ENCODE measurements at places on chromosomes 6 and 20. TPM values are rescaled to one million over a fixed set of nuclear protein-coding genes. Genes with fewer than 3 reads are reported as not detected.

B3GAT2 gene
- polyA plus RNA-seq = 0.23 TPM

EYS gene
- polyA plus RNA-seq = 0.06 TPM

ARFGEF3 gene
- polyA plus RNA-seq = not detected

COL20A1 gene
- polyA plus RNA-seq = not detected

DNA sequence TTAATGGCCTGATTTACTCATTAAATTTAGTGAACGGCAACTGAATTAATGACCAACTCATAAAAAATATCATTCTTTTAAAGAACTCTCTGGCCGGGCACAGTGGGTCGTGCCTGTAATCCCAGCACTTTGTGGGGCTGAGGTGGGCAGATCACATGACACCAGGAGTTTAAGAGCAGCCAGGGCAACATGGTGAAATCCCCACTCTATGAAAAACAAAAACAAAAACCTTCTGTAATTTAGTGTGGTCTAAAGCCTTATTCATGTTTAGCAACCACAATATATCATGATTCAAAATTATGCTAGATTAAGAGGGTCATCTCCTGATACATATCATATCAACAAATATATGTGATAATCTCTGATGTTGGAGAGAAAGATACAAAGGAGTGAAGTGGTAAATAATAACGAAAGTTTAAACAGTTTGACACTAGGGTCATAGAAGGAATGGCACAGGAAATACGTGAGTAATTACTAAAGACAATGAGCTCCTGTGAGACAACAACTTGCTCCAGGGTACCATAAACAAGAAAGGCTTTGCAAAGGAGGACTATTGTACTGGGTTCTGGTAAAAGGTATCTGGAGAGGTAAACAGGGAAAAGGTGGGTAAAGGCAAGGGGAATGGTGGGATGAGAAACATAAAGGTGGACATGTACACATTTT lies 5.7 kb downstream of the ELOVL4 start:
- peaks cover 38% of the 10 kb centered on the region for H3K27me3 ChIP-seq
- peaks cover 5% of the 10 kb centered on the region for H3K4me1 ChIP-seq
- no peak overlapping the region for H3K27ac ChIP-seq
- DNase-seq = no peak

DNA sequence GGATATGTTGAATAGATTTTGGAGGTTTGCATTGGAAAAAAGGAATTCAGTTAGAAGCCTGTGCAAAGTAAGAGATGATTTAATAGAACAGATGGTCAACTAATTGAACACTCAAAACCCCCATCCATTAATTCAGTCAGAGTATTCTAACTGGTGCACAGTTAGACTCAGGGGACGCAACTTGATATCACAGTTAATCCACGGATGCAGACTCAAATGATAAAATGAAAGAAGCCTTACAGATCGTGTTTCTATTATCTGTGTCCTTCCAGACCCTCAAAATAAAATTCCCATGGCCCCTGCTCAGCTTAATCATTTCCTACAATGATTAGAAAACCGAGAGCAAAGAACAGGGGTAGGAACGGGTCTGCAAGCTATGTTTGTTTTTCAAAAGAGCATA lies 45.4 kb upstream of the DTNBP1 start:
- no peaks in the 10 kb centered on the region for H3K4me1 ChIP-seq
- no peaks in the 10 kb centered on the region for H3K36me3 ChIP-seq
- H3K4me3 ChIP-seq = no peak overlapping the region
- H3K27ac ChIP-seq = no peak overlapping the region

DNA sequence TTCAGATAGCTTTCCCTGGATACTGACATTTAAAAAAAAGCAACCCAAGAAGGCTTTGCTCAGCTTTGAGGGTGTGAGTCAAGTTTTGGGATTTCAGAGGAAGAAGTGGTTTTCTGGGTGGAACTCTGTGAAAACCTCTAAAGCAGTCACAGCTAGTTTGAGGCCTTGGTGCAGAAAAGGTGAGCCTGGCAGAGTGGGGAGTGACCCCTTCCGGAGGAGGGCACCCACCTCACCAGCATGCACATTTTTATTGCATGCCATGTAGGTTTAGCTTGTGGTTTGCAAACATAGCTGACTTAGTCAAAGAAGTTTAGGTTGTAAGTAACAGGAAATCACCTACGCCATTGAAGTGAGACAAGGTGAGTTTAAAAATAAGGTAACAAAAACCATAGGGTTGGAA lies 146.8 kb upstream of the PMEPA1 start:
- no peaks in the 10 kb centered on the region for H3K36me3 ChIP-seq
- H3K27ac ChIP-seq = no peak overlapping the region
- no peak overlapping the region for H3K4me3 ChIP-seq
- no peak for DNase-seq
- H3K27me3 ChIP-seq = peaks cover 5% of the 10 kb centered on the region

DNA sequence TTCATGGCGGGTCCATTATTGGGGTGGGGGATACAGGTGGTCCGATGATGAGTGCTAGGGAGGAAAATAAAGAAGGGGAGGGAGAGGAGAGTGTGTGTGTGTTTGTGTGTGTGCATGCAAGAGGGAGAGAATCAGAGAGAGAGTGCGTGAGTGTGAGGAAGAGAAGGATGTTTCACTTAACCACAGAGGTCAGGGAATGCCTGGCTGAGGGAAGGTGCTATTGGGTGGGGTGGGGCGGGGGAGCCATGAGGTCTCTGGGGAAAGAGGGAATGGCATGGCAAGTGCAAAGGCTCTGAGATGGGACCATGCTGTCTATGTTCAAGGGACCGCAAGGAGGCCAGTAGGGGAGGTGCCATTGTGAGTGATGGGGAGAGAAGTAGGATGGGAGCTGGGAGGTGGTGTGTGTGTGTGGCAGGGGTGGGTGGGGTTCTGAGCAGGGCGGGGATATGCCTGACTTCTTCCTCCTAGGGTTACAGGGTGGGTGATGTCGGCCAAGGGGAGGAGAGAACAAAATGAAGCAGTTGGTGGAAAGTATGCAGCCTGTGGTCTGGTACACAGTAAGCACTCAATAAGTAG lies 23.0 kb downstream of the CEBPB start:
- H3K36me3 ChIP-seq = no peaks in the 10 kb centered on the region
- no peak overlapping the region for H3K4me3 ChIP-seq
- DNase-seq = no peak
- no peaks in the 10 kb centered on the region for H3K4me1 ChIP-seq
- H3K27me3 ChIP-seq = no peaks in the 10 kb centered on the region

DNA sequence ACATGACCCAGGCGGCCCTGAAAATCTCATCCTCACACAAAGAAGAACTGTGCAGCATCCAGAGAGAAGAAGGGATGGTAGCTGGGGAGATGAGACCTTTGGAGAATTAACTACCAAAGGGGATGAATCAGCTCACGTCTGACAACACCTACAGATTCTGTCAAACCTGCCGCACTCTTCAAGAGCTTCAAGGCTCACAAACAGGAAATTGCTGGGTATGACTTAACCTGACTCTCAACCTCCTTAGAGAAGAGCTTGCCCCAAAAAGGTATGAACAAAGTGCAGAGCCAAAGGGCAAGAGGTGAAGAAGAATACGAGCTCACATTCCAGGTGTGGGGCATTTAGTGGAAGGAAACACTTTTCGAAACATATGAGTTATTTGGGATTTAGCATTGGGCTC lies 139.8 kb downstream of the BACH2 start:
- peak; percentile 55 for DNase-seq
- peak overlapping the region; percentile 55 for H3K27ac ChIP-seq
- no peaks in the 10 kb centered on the region for H3K27me3 ChIP-seq
- H3K4me1 ChIP-seq = peaks cover 43% of the 10 kb centered on the region
- H3K4me3 ChIP-seq = peak overlapping the region; percentile 22
